Stimulated activated CD8-positive, alpha-beta memory T cell treated with anti-CD3 and anti-CD28 coated beads, Interleukin-4, amount 100 ng/mL, for 48 hours (primary cell): ENCODE measurements at places on chromosomes 1 and 21.

GRCh38 chr21:27590271-27590670, 623.4 kb upstream of the ADAMTS5 start:
- no peak for DNase-seq

DNA sequence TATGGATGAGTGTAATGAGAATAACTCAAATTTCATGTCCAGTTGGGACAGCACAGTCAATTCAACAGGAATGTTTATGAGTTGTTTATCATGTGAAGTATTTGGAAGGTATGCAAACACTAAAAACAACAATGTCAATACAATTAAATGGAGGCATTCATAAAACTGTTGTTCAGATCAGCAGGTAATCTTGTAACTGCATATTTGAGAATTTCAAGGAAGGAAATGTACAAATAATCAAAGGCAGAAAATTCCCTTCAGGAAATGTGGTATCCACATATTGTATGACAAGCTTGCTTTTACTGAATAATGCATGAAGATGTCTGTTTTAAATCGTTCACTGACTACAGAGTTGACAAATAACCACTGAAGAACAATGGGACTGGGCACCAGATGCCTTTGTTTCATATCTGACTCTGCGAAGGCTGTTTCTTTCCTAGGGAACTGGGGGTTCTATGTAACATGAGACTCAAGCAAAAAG, 198.3 kb downstream of the LTN1 start:
- DNase-seq, result no peak

- DNase-seq, result peak; percentile 41
Observed at GRCh38 chr1:150362721-150363425, 1.1 kb upstream of the RPRD2 start.

GRCh38 chr1:175410560-175410959, 218.0 kb upstream of the KIAA0040 start:
- DNase-seq, result no peak

DNA sequence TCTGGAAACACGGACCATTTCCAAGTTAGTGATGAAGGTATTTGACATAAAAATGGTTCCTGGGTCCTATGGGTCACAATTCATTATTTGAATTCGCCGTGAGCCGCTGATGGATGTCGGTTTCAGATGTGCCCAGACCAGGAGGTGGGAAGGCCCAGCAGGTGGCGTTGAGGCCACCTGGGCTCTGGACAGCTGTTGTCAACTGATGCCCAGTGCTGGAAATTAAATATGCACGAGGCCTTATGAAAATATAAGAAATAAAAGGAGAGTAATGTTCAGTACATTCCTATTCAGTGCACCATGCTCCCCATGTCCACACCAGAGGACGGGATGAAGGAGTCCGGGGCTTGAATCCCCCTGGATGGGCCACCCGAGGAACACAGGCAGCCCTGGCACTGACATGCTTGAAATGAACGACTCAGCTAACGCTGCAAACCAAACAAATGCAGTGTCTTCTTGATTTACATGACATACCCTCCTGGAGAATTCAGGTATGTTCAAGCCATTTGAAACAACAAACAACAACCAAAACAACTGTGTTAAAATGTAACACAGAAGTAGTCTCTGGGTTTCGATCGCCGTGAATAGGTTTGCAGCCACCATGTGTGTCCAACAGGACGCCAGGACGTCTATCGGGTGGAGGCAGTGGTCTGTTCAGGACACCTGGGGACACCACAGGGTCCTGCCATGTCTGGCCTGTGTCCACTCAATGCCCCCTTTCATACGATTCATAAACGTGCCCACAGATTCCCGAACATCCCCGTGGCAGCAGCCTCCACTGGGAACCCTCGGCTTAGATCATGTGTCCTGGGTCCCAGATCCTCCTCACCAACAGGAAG, 6.1 kb downstream of the TFF3 start:
- no peak for DNase-seq

- no peak for DNase-seq
Observed at GRCh38 chr1:4397196-4397595, 257.2 kb upstream of the AJAP1 start.

- peak; percentile 51 for DNase-seq
Observed at GRCh38 chr1:39816415-39817090, 27.9 kb upstream of the BMP8B start.

DNA sequence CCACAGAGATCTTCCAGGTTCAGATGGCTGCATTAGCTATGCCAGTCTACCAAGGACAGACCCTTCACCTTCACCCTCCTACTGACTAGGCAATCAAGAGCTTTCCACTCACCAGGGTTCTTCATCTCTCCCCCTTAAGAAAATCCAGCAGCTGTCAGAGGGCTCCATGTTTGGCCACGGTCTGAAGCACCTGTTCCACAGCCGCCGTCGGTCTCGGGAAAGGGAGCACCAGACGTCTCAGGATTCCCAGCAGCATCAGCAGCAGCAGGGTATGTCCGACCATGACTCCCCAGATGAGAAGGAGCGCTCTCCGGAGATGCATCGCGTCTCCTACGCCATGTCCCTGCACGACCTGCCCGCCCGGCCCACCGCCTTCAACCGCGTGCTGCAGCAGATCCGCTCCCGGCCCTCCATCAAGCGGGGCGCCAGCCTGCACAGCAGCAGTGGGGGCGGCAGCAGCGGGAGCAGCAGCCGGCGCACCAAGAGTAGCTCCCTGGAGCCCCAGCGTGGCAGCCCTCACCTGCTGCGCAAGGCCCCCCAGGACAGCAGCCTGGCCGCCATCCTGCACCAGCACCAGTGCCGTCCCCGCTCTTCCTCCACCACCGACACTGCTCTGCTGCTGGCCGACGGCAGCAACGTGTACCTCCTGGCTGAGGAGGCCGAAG, 13.8 kb downstream of the TMCC2 start:
- no peak for DNase-seq

DNA sequence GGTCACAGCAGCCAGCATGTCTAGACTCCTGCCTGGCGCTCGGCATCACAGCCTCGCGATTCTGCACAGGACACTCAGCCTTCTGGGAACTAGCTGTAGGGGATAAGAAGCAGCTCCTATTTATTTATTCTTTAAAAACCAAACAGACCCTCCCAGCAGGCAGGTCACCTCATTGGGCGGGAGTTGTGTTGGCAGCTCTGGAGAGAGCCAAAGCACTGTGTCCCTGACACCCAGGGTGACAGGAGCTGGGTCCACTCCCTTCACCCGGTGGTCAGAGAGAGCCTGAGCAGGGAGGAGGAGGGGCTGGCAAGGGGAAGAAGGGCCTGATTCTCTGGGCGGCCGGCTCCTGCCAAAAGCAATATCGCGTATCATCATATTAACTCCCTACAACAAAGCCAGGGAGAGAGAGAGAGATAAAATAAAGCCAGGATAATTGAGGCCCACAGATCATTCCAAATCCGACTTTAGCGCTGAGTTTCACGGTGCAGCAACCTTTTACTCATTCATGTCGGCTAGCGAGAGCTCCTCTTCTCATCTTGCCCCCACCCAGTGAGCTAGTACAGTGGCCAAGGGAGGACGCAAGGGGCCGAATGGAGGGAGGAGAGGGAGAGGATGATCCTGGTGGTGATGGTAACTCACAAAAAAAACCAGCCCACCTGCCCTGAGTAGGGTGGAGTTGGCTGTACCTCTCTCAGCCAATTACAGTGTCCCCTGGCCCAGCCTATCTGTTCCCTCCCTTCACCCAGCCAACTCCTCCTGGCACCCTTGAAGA, 79.8 kb upstream of the IFFO2 start:
- DNase-seq, result no peak

GRCh38 chr1:166272155-166272554, 105.4 kb upstream of the FAM78B start:
- DNase-seq, result no peak

DNA sequence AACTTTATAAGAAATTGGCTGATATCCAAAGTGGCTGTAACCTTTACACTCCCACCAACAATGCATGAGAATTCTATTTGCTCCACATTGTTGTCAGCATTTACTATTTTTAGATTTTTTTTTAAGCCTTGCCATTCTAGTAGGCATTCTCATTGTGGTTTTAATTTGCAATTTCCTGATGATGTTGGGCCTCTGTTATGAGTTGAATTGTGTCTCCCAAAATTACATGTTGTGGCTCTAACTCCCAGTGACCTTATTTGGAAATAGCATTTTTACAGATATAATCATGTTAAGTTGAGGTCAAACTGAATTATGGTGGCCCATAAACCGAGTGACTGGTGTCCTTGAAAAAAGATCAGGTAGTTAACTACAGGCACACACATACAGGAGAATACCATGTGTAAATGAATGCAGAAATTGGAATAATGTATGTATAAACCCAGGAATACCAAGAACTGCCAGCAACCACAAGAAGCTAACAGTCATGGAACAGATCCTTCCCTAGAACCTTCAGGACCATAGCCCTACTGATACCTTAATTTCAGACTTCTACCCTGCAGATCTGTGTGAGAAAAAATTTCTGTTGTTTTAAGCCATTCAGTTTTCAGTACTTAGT, 348.8 kb upstream of the DAB1 start:
- no peak for DNase-seq
